ENCODE measurements at places on chromosomes 6 and 20.

DNA sequence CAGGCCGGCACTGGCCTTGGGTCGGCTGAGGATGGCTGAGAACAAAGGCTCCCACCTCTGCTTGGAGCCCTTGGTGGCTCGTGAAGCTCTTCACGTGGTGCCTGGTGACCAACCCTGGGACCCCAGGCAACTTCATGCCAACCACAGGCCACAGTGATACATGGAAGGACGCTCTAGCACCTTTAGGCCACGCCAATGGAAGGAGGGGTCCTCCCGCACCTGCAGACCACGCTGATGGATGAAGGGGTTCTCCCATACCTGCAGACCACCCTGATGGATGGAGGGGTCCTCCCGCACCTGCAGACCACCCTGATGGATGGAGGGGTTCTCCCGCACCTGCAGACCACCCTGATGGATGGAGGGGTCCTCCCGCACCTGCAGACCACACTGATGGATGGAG is 62.5 kb downstream of the ERMARD start:
- DNase-seq: no peak

- DNase-seq: no peak
These were observed 240.8 kb downstream of the PLCB1 start for GRCh38 chr20:8372824-8373380.

GRCh38 chr6:144122861-144123260 is 27.5 kb upstream of the STX11 start:
- DNase-seq: no peak

DNA sequence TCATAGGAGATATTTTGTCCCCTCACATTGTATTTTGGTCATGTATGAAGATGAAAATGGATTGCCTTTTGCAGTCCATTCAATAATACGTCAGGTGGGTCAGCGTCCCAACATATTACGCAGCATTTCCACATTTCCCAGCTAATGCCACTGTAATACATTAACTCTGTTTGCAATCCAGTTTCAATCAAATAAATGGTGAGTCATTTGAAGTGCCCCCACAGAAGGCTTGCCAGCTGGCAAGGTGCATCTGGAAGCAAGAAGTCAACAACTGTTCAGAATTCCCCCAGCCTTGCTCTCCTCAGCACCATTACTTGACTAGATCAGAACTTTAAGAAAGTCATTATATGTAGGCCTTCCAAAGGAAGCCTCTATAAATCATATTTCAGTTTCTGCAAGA is 50.4 kb downstream of the PHACTR1 start:
- DNase-seq: no peak

GRCh38 chr6:67896476-67896875 is 738.6 kb upstream of the ADGRB3 start:
- DNase-seq: no peak

GRCh38 chr6:74941424-74941823 is 264.4 kb downstream of the COL12A1 start:
- no peak for DNase-seq

- no peak for DNase-seq
These were observed 30.6 kb upstream of the QKI start for GRCh38 chr6:163383912-163384311.

DNA sequence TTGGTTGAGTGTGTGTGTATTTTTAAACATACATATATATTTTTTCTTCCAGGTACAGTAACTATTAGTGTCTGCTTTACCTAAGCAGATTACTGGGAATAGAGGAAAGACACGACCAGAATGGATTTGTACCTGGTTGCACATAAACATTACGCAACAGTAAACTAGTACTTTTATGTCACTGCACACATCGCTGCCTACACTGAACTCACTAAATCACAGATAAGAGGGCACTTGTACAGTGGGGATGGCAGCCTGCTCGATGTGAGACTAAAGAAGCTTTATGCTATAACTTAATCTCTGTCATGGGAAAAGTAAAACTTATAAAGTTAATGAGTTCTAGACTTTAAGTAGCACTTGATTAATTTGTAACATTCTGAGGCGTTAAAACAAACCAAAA is 89.5 kb upstream of the SIM1 start:
- no peak for DNase-seq

DNA sequence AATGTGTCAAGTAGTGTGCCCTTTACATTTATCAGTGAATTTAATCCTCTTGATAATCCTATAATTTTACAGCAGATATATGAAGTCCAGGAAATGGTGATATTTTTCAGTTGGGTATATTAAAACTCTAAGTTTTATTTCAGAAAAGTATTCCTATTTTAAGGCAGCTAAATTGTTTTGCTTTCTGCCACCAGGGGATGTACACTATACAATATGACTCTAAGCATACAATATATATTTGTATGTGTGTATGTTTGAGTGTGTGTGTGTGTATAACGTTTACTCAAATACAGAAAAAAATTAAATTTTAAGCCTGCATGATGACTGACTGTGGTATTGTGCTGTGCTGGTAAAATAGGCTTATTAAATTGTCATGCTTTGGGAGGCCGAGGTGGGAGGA is 102.0 kb upstream of the RUNX2 start:
- no peak for DNase-seq

- DNase-seq: no peak
These were observed 270.0 kb upstream of the MARCKS start for GRCh38 chr6:113587078-113587699.

DNA sequence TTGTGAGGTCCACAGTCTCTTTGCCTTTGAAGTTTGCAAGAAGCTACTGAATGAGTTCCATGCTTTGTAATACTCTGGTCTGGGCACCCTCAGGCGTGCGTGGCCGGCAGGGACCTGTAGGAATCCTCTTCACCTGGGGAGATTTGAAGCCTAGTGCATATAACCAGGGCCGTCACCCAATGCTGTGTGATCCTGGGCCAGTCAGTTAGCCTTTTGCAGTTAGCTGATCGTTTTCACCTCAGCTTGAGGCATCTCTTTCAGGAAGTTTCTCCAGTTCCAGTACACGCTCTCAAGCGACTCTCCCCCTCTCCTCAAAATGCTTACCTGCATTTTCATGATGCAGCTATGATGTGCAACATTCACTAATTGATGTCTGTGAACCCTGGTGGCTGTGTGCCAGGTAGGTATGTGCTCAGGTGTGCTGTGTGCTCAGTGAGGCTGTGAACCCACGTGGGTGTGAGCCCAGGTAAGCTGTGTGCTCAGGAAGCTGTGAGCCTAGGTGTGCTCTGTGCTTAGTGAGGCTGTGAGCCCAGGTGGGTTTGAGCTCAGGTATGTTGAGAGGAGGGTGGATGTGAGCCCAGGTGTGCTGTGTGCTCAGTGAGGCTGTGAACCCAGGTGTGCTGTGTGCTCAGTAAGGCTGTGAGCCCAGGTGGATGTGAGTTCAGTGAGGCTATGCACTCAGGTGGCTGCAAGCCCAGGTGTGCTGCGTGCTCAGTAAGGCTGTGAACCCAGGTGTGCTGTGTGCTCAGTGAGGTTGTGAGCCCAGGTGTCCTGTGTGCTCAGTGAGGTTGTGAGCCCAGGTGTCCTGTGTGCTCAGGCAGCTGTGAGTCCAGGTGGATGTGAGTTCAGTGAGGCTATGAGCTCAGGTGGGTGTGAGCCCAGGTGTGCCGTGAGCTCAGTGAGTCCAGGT is 120.4 kb downstream of the PHACTR3 start:
- no peak for DNase-seq

DNA sequence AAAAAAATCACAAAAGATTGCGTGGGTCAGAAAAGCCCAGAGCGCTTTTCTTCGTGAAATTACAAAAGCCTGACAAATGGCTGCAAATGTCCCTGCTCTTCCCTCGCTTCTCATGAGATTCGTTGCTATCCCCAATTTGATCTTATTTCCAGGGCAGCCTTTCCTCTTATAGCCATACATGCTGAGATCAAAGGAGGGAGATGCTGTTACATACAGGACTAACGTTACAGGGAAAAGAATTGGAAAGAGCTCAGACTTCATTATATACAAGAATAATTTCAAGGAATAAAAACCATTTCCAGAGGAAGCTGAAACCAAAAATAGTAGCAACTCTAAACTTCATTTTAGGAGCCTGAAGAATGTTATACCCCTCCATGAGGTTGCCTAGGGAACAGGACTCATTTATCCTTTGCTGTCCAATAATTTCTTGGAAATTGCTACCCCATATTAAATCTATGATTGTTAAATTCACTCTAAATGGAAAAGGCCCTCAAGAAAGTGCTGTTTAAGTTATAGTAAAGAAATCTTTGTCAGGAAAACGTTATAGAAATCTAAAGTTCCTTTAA is 81.0 kb downstream of the METTL24 start:
- DNase-seq: no peak

DNA sequence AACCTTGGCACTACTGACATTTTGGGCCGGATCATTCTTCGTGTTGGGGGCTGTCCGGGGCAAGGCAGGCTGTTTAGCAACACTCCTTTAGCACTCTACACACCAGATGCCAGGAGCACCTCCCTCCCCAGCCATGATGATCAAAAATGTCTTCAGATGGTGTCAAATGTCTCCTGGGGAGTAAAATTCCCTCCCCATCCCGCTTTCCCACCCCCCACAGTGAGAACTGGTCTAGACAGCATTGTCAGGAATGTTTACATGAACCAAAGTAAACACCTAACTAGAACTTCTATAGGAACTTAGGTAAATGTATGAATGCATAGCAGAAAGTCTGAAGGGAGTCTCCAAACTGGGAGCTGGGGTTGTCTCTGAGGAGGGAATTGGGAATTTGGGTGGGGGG is 70.0 kb upstream of the TOP1 start:
- no peak for DNase-seq

GRCh38 chr6:144659202-144660182 is 374.4 kb downstream of the UTRN start:
- DNase-seq: peak; percentile 52

GRCh38 chr20:17499041-17499440 is 32.1 kb downstream of the BFSP1 start:
- no peak for DNase-seq

DNA sequence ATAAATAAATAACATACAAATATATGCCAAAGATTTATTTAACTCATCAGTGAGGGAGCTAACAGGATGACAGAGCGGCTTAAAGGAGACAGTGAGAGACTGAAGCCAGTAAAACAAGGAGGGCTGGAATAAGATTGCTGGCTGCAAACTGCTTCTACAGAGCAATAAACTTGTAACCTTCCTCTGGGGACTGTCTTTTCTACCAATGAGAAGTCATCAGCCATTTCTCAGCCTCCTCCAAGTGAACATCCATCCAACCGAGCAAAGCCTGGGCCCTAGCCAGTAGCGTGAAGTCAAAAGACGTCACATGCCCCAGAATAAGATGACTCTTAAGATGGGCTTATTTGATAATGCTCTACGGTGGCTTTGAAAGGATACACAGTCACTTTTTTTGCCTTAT is 42.5 kb downstream of the CPXM1 start:
- no peak for DNase-seq

DNA sequence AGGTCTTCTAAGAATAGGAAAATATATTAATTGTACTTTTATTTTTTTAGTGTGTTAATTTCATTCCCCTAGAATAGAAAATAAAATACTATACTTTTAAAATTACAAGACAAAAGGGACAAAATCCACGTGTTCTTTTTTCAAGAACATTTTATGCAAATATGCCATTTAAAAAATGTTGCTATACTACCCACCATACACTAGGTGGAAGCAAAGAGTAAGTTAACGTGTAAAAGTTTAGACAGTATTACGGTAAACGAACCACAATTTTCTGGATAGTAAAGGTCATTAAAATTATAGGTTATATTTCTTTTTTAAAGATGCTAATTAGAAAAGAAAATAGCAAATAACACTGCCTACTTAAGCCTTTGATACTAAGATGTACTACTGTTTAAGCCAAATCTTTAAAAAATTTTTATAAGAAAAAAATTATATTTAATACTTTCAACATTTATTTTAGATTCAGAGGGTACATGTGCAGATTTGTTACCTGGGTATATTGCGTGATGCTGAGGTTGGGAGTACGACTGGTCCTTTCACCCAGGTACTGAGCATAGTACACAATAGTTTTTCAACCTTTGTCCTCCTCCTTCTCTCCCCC is 287.6 kb downstream of the PHF3 start:
- DNase-seq: no peak

DNA sequence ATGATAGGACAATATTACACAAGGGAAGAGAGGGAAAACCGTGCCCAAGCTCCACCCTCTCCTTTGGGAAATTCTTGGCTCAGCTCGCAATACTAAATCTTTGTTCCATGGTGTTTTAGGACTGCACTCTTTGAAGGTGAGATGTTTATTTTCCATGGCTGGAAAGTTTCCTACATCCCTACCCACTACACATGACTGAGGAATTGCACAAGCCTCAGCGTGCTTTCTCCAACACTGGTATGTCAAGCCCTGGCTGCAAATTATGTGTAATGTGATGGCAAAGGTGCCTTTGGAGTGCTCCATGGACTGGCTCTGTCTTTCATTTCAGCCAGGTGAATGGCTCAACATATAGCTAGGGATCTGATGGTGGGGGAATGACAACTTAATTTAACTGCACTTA is 134.3 kb downstream of the ISM1 start:
- DNase-seq: no peak

- no peak for DNase-seq
These were observed 140.0 kb downstream of the TBC1D7 start for GRCh38 chr6:13188306-13188705.

DNA sequence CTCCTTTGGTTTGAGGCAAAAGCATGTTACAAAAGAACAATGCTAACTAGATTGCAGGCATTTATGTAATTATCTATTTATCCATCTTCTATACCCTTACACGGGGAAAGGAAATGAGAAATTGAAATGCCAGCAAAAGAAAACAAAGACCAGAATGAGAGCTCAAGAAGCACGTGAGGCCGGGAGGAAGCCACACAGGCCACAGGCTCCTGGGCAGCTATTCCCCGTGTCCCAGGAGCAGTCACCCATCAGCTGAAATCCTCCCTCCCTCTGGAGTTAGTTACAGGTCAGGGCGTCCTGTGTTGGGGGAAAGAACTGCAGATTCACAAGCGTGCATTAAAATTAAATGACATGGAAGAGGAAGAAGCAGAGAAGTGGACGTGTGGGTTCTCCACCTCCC is 64.7 kb upstream of the RPS6KA2 start:
- no peak for DNase-seq

- no peak for DNase-seq
These were observed 165.0 kb downstream of the MOXD1 start for GRCh38 chr6:132236281-132236680.

- DNase-seq: no peak
These were observed 59.0 kb upstream of the RNF146 start for GRCh38 chr6:127207591-127208120.

DNA sequence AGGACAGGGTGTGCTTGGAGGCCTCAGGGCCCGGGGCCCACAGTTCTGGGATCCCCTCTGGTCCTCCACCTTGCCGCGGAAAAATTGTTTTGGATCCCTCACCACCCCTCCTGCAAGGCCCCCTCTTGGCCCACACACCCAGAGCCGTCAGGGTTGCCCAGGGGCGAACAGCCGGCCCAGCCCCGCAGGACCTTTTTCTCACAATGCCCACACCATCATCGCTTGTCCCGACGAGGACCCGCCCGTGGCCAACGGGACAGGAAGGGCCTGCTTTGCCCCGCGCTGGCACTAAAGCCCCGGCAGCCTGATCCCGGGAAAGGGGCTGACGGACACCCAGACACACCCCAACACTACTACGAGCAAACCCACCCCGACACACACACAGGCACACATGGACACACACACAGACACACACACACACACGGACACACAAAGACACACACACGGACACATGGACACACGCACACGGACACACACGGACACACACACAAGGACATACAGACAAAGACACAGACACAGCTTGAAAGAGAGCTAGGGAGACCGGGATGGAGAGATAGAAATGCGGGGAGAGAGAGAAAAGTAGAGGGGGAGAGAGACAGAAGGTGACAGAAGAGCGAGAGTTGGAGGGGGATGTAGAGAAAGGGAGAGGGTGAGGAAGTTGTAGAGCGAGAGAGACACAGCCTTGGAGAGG is 1493.5 kb upstream of the DEFB115 start:
- no peak for DNase-seq

- DNase-seq: no peak
These were observed 57.4 kb upstream of the PSMF1 start for GRCh38 chr20:1060985-1061384.

All from stromal cell of bone marrow (primary cell).